ENCODE measurements at places on chromosomes 5 and 9. TPM values are rescaled to one million over a fixed set of nuclear protein-coding genes. Genes with fewer than 3 reads are reported as not detected.

Gene SLC12A2
- 20.3 TPM for total RNA-seq

Gene OLFM1
- 4.1 TPM for total RNA-seq

Gene TMOD1
- 4.8 TPM for total RNA-seq

Gene DND1
- not detected for total RNA-seq

Gene TGFBI
- total RNA-seq = 0.97 TPM

Gene SPINK7
- 1.0 TPM for total RNA-seq

Gene TSSK1B
- 0.37 TPM for total RNA-seq

Gene TAF11L12
- total RNA-seq = not detected

Gene BARX1
- total RNA-seq = not detected

Gene GPR151
- 0.53 TPM for total RNA-seq

Gene ECSCR
- 1.1 TPM for total RNA-seq

Gene ZDHHC11B
- total RNA-seq = 7.9 TPM

Gene EIF4E1B
- total RNA-seq = 1.3 TPM

Gene SHB
- 9.9 TPM for total RNA-seq

Gene SV2C
- 0.38 TPM for total RNA-seq

Gene LHX3
- total RNA-seq = not detected

Gene CYSTM1
- total RNA-seq = 19.2 TPM

Gene FIBCD1
- 0.36 TPM for total RNA-seq

Gene DEPDC1B
- total RNA-seq = 1.3 TPM

Gene DTWD2
- total RNA-seq = 7.5 TPM

Gene CDH10
- total RNA-seq = 30.0 TPM

All from motor neuron (in vitro differentiated cells).